ENCODE measurements at places on chromosomes 12 and 14.

DNA sequence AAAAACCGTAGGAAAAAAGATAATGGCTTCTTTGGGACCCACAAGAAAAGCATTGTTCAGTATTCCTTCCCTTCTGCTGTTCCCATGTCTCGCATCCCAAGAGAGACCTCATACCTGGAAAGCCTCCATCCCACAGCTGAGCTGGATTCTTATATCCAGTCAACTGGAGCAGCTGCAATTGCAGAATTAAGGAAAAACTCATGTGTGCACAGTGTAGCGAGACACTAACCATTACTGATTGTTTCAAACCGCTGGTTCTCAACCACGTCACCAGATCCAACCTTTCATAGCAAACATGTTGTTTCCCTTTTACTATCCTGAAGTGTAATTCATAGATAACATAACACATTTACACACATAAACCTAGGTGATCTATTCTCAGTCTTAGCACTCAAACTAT, 5.5 kb upstream of the RNASE10 start:
- DNase-seq: no peak

DNA sequence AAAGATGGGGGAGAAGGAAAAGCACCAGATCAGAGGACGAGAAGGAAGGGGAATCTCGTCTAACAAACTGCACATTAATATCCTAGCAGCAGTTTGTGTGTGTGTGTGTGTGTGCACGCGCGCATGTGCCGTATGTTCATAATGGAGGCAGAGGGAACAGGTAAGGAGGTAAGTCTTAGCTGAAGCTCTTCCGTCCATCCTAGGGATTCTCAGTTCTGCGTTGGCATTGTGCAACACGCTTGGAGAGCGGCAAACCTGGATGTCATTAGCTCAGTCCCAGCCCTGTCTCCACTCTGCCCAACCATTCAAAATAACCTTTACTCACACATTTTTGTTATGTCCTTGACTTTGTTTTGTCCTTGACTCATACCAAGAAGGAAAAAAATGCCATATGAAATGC, 1.6 kb upstream of the C1R start:
- DNase-seq: no peak

DNA sequence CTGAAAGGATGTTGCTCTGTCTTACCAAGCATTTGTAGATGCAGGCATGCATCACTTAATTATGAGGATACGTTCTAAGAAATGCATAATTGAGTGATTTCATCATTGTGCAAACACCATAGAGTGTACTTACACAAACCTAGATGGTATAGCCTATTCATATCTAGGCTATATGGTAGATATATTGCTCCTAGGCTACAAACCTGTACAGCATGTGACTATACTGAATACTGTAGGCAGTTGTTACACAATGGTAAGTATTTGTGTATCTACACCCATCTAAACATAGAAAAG, 75.9 kb downstream of the IFT81 start:
- no peak for DNase-seq

- no peak for DNase-seq
Observed at GRCh38 chr12:88743946-88744685, 163.8 kb upstream of the KITLG start.

GRCh38 chr14:37711356-37711830, 116.0 kb downstream of the TTC6 start:
- DNase-seq: no peak

DNA sequence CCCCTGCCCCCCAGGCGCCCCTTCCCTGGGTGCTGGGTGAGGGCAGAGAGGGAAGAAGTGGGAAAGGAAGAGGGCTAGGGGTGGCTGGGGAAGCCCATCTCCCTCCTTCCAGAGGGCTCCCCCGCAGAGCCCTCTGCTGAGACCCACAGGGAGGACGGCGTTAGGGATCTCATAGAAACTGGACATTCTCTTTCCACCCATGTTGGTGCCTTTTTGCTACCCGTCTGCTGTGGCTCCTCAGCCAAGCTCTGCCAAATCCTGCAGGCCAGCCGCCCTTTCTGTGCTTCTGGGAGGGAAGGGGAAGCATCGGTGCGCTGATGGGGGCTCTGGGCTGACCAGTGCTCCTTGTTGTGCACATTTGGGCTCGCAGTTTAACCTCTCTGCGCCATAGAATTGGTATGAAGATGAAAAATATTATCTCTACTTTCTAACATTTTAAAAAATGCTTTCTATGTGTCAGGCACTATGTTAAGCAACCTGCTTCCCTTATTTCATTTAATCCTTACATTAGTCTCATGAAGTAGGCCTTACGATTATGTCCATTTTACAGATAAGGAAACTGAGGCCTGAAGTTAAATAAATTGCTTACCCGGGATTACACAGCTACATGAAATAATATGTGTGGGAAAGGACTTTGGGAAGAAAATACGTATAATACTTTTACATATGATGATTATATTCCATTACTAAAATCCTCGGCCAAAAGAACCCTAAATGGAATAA, 981 bp downstream of the SLC48A1 start:
- no peak for DNase-seq

DNA sequence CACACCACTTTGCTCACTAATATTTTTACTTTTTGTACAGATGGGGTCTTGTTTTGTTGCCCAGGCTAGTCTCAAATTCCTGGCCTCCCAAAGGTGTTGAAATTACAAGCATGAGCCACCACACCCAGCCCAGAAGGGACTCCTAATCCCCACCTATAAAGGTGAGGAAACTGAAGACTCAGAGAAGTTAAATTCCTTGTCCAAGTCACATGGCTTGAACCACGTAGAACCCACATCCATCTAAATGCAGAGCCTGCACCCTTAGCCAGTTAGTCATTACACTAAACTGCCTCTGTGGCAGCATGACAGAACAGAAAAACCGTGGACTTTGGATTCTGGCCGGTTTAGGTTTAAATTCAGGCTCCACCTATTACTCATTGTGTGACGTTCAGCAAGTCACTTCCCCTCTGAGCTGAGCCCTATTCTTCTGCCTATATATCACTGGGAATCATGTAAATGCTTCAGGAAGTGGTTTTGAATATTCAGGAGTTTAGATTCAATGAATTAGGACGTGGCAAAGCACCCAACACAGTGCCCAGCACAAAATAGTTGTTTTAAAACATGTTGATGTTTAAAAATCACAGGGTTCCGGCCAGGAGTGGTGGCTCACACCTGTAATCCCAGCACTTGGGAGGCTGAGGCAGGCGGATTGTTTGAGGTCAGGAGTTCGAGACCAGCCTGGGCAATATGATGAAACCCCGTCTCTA, 3.0 kb upstream of the CORO1C start:
- peak; percentile 98 for DNase-seq

GRCh38 chr12:49684310-49684854, 22.8 kb downstream of the FMNL3 start:
- no peak for DNase-seq

DNA sequence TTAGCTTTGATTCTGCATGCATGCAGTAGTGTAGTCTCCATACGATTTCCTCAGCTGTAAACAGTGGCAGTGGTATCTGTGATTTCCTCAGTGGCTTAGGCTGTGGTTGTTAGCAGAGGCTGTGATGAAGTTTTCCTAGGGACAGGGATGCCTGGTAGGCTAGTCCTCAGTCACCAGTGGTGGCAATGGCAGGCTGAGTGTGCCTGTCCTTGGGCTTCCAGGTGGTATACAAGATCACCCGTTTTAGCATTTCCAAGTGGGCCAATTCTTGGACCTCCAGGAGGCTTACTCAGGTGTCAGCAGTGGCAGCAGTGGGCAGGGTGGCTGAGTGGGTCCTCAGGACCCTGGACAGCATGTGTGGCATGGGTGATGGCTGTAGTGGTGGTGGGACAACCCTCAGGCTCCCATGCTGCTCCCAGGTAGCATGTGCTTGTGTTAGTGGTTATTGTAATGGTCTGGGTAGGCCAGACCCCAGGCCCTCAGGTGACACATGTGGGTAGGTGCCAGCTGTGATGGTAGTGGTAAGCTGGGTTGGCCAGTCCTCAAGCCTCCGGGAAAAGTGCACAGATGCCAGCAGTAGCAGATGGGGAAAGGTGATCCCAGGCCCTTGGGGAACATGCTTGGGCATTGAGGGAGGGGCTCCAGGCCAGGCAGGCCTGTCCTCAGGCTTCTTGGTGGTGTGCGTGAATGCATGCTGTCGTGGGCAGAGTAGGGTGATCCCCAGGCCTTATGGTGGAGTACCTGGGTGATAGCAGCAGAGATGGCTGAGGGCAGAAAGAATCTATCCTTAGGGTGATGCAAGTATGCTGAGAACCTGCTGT, 146.5 kb downstream of the PAPOLA start:
- no peak for DNase-seq

GRCh38 chr14:35532783-35533356, 1.1 kb upstream of the INSM2 start:
- no peak for DNase-seq

DNA sequence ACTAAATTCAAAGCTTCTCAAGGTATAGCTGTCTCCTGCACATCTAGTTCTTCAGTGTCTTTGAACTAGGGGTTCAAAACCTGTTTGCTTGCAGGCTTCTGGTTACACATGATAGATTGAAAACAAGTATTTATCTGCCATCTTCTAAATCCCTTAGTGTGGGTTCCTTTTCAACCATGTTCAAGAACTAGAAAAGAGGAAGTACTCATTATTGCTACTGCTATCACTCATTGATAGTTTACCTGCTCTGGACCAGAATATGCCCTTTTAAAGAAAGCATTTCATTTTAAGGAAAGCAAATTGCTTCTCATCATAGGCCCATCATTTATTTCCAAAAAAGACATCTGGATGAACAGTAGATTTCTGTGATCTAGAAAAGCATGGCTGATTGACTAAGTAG, 37.1 kb upstream of the VSX2 start:
- DNase-seq: no peak

DNA sequence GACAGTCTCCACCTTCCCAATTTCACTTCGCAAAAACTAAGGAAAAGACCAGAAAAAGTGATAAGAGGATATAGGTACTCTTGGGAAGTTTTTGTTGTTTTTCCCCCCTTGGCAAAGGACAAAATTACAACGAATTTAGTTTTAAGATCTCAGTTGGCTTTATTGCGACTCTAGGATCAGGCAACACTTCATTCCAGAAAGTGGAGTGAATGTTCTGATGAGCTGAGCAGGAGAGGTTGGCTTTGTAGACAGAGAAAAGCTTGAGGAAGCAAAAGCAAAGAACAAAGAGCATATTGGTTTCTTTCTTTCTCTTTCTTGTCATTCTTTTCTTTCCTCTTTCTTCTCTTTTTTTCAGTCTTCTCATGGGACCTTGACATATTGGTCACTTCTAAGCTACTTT, 640 bp upstream of the ZFYVE1 start:
- no peak for DNase-seq

GRCh38 chr12:19154686-19155085, 25.2 kb downstream of the PLEKHA5 start:
- no peak for DNase-seq

GRCh38 chr12:27024291-27024690, 1.9 kb downstream of the MED21 start:
- no peak for DNase-seq

DNA sequence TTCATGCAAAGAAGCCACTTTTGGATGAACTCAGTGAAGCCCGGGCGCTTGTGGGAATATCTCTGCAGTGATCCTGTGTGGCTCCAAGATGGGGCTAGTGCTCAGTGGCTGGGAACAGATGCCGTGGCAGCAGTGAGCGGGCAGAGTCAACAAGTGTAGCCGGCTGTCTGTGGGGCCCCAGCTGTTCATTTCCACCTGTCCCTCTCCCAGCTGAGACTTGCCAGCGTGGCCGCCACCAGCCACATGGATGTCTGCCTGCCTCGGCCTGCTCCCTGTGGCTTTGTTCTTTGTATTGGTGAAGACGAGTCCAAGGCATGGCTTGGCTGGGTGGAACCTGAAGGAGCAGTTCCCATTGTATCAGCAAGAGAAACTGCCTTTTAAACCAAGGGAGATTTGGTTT, 77.3 kb downstream of the NOS1 start:
- DNase-seq: no peak

- DNase-seq: peak; percentile 74
Observed at GRCh38 chr14:89303456-89304435, 113.3 kb downstream of the FOXN3 start.

GRCh38 chr12:121751034-121751433, 38.5 kb downstream of the TMEM120B start:
- no peak for DNase-seq

DNA sequence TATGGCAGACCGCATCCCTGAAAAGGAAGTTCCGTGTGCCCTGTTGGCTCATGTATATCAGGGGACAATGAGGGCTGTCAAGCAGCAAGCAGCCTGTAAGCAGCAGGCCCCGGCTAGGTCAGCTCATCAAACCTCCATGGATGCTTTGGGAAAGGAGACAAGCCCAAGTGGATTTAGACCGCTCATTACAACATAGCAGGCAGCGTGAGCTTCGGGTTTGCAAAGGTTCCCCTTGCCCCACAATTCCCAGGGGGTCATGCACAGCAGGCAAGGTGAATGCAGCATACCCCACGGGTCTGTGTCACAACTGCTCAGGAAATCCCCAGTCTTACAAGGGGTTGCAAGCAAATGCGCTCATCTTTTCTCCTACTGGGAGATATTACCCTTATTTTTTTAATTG, 54.6 kb downstream of the KCNK13 start:
- DNase-seq: no peak

GRCh38 chr12:24724814-24725213, 224.1 kb downstream of the BCAT1 start:
- peak; percentile 61 for DNase-seq

DNA sequence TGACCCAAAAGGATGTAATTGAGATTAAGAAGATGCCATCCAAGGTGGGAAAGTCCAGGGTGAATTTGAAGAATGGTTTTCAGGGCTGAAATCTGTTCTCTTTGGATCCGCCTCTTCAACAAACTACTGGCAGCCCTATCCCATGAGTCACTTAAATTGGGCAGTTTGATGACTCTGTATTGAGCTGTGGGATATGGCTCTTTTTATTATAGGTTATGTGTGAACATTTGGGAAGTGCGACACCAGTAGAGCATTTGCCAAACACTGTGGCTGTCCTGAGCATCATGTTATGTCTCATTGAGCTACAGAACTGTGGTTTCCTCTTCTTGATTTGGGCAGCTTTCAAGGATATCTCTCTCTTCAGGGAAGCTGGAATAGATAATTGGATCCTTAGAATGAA, 22.3 kb downstream of the IFT43 start:
- DNase-seq: no peak

DNA sequence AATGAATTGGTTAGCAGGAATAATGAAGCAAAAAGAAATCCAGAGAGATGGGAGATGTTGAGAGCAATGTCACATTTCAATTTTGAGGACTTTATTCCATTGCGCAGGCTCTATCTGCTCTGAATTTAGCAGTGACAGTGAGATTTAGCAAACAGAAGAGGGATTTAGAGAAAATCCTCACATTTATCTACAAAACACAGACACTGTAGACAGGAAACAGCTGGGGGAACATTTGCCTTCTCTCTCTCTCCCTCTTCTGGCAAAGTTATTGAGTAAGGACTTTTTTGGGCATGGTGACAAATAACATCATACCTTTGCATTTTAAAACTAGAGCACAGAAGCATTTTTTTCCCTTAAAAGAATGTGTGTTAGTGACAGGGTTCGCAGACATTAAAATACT, at the start of gene IGF1:
TSS of gene IGF1 (minus strand) at position 158 of the 400 bp plus-strand sequence. CDS start 182 bp downstream, outside the sequence.
- DNase-seq: no peak

- DNase-seq: no peak
Observed at GRCh38 chr12:586318-587071, 76.8 kb downstream of the NINJ2 start.
